ENCODE measurements at places on chromosomes 4 and X.
A peak's percentile ranks its signal among the peaks of the same experiment; 100 is the strongest.

- DNase-seq, result no peak
Observed at GRCh38 chrX:37470711-37471110, 100.8 kb upstream of the LANCL3 start.

GRCh38 chrX:1596676-1597344, 5.4 kb downstream of the AKAP17A start:
- no peak for DNase-seq

DNA sequence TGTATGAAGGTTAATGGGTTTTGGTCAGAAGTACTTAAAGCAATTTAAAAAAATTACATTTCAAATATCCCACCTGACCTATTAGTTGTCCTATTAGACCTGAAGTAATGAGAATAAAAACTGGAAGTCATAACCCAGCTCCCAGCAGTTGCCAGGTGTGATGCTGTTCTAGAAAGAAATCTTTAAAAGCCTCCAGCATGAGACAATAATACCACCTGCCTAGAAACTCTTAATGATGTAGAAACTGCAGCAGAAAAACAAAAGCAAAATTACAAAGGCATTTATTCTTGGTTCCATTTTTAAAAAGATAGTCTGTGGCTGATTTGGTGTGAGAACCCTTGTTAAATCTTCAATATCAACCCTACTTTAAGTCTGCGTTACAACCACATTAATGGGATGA, 1137.7 kb upstream of the TENM3 start:
- DNase-seq, result no peak

- DNase-seq, result no peak
Observed at GRCh38 chr4:122658818-122659295, 38.0 kb upstream of the IL21 start.

DNA sequence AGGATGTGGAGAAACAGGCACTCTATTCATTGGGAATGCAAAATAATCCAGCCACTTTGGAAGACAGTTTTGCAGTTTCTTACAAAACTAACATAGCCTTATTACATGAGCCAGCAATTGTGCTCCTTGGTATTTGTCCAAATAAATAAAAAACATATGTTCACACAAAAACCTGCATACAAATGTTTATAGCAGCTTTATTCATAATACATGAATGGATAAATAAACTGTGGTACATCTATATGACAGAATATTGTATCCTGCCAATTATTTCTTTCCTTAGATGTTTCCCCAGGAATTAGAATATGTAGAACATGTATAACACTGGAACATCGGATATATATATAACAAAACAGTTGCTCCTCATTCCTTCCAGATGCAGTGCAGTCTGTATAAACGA, 57.7 kb upstream of the VEGFC start:
- DNase-seq, result no peak

DNA sequence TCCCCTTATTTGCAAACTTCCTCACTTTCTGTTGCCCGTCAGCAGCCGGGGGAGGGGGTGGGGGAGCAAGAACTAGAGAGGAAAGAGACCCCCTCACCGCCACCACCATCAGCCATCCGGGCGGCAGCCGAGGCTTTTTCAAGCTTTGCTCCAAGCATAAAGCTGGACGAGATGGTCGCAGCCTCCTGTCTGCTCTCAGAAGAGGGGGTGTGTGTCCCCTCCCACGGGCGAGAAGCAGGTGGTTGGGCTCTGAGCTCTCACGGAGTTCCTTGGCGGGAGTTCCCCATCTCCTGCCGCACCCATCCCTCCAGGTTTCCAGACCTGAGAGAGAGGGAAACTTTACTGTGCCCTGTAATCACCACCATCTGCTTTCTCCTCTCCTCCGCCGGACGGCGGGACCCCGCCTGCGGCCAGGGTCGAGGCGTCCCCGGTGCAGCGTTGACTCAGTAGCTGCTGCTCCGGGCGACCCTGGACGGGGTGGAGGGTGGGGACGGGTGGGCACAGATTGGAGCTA, 4.7 kb upstream of the ARX start:
- DNase-seq, result no peak

DNA sequence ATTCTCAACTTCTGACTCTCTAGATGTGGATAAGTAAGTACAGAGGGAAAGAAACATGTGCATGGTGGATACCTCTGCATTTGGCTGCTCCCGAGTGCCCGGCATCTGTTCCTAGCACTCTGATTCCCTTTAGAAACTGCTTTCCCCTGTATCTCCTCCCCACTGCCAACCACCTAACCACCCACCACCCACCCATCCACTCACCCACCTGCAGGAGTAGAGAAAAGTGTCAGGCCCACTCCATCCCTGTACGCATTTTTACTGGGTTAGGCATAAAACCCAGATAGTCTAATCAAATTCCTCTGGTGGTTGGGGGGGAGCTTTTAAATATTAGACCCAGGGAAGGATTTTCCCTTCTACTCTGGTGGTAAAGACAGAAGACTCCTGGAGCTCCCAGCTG, 63.0 kb downstream of the TMEM154 start:
- no peak for DNase-seq

DNA sequence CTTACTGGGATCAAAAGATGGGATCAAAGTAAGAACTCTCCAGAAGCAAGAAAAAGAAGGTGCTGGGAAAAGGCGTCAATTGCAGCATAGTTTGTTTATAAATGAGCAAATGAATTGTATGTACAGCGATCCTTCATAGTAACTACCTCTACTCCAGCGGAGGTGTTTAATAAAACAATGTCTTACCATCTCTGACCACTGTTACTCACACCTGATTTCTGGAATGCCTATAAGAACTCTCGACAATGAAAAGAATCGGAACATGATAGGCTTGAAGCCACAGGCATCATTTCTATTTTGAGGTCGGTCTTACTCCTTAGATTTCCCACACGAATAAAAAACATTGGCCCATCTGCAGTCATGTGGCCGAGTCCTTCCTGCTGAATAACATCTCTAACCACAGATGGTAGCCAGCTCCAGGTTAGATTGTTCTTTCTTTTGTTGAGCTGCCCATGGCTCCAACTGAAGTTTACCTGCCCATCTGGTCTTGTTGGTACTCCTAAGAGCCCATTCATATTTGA, 67.6 kb downstream of the CLDN34 start:
- DNase-seq, result no peak

GRCh38 chr4:86050496-86050895, 309.4 kb downstream of the MAPK10 start:
- no peak for DNase-seq

DNA sequence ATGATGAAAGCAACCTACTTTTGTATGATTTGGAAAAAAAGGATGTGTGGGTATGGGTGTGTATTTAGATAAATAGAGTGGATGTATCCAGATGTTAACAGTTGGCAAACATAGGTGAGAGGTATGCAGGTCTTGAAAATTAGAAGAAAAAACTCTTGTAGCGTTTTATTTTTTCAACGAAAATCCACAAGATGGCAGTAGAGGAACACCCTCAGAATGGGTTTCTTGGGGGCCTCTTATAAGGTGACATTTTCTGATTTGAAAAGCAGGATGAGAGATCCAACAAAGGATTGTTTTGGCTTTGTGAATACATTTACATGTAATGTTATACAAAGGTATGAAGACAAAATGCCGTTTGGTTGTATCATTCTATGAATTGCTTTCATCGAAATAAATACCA, 68.3 kb downstream of the FMR1NB start:
- DNase-seq, result peak; percentile 63

GRCh38 chrX:46573892-46574773, 568 bp downstream of the CHST7 start:
- no peak for DNase-seq

DNA sequence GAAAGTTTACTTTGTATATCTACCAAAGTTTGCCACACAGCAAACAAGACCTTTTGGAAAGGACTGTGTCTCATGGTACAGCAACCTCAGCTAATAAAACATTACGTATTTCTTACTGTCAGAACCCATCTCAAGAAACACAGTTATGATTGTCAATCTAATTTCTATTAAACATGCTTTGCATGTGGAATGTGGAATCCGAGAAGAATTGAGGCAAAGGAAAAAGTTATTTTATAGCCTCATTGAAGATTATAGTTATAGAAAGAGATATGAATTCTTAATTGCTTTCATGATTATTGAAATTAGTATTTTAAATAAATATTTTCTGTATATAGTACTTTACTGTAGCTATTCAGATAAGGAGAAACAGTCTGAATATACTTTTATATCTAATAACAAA, 5.4 kb downstream of the PCDH7 start:
- no peak for DNase-seq

DNA sequence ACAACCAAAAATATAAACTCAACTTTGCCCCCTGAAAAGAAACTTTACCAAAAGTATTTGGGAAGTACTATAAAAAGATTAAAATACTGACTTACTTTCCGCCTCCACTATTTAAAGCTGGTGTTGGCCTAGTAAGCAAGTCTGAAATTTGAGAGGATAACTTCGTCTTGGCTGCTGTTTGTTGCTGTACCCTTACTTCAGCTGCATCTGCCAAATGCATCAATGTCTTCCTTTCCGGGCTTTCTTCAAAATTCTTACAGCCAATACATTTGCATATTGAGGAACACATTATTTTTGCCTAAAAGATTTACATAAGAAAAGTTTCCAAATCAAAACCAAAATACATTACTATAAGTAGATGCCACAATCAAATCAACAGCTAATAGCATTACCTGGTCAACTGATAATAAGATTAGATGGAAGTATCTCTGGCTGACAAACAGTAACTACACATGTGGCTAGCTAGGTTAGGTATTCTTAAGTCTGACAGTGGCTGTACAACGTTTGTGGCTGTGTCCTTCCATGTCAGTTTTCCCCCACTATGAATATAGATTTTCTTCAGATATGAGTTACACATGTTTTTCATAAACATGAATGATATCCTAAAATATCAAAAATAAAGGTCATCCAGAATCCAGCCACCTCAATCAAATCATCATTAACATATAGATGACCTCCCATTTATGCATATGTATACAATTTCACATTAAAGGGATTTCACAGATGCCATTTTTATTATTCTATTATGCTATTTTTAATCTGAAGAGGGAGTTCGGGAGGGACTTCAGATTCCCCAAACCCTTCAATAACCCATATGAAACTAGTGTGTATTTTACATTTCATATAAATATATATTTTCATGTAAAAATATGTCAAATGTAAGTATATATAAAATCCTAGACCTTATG, 30.6 kb downstream of the THAP9 start:
- no peak for DNase-seq

DNA sequence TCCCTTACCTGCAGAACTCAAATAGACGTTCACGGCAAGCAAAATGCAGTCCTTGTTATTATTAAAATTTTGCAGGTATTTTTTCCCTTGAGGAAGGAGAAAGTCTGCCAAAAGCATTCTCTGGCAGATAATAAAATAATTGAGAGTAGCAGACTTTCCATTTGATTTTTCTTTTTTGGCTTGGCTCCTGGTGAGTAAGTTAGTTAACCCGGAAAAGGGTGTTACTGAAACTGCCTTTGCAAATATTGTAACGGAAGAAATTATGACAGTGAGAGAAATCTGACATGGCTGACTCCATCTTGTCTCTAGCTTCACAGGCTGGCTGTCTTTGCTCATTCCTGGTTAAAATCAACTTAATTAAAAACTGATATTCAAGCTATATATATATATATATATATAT, 100.5 kb downstream of the GPR143 start:
- DNase-seq, result no peak

- DNase-seq, result no peak
Observed at GRCh38 chrX:65671966-65672365, 4.5 kb downstream of the MSN start.

DNA sequence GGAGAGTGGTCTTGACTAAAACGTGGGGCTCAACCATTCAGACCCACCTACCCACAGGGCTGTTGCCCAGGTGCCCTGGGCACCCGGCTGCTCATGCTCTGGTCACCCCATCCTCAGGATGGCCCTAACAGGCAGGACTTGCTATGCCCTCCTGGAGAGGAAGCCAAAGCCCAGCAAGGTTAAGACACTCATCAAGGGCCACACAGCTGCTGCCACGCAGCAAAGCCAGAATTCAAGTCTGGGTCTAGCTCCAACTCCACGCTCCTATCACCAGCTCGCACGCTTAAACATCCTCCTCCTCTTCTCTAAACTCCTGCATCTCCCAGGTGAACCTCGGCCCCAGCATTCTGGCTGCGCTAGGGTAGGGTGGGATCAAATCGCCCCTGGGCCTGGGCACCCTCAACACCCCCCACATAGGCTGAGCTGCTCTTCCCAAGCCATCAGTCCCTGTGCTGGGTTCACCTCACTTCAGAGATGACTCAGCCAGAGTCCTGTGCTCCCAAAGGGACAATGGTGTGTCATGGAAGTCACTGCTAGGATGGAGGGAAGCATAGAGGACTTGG, 54.1 kb downstream of the PPP2R2C start:
- no peak for DNase-seq

DNA sequence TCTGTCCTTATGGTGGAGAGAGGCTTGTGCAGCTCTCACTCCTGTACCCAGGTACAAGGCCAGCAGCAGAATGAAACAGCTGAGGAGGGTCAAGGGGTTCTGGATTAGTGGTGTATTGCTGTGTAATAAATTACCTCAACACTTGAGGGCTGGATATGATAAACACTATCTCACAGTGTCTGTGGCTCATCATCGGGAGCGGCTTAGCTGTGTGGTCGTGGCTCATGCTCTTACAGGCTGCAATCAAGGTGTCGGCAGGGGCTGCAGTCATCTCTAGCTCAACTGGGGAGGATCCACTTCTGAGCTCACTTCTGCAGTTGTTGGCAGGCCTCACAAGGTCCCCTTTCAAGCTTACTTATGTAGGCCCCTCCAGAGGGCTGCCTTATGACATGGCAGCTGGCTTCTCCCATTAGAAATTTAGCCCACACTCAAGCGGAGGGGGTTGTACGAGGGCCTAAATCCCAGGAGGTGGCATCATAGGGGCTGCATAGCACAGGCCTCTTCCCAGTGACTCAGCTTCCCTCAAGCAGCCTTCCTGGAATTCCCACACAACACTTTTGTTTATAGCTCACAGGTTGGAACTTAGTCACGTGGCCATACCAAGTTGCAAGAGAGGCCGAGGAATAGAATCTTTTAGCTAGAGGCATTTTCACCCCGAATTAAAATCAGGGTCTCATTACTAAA, 148.2 kb upstream of the RPS6KA3 start:
- no peak for DNase-seq

- no peak for DNase-seq
Observed at GRCh38 chr4:31573554-31573953, 853.4 kb downstream of the PCDH7 start.

Data from cerebellar cortex (tissue), 1 donor.